ENCODE measurements at places on chromosomes 11 and 22.

GRCh38 chr11:3123305-3123704 is 41.8 kb downstream of the OSBPL5 start:
- no peak for DNase-seq

DNA sequence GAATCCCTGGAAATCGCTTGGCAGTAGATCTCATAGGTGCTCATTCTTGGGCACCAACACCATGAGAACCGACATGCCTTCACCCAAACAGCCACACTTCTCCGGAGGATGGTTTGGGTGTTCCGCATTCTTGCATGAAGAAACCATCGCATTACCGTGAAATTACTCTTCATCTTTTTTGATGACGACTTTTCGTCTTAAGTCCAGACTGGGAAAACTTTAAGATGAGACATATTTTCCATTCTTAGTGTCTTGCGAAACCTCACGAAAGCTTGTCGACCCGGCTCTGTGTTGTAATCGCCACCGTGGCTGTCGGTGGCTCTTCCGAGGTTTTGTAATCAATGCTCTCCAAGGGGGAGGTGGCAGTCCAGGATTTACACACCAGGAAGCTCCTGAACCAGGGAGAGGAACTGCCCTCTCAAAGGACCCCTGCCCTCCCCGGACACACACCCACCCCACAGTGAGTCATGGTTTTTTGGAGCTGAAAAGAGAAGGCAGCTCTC is 1.7 kb downstream of the TOM1 start:
- no peak for DNase-seq

DNA sequence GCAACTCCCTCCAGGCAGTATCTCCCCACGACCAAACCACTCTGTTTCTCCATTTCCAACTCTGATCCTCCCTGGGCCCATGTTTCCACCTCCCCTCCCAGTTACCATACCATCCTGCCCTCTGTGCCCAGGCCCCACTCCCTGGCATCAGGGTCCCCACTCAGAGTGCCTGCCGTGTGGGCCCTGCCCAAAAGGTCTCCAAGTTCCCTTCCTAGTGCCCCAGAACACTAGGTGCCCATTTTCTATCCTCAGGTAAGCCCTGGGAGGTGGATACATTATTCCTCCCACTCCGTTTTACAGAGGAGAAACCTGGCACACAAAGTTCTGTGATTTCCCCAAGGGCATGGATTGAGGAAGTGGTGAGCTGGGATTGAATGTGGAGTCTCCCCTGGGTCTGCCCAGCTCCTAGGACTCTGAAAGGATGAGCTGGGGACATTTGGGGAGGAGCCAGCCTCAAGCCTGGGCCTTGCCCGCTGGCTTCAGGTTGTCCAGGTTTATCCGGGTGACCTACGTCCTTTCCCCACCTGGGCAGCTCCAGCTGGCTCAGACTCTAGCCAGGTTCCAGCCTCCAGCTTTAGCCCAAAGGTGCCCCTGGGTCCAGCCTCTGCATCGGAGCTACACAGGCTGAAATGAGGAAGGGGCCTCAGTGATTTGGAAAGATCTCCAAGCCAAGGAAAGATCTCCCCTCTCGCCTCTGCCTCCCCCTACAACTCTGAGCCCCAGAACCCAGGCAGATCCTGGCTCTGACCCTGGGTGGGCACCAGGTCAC is 2.2 kb upstream of the GSTT4 start:
- no peak for DNase-seq

DNA sequence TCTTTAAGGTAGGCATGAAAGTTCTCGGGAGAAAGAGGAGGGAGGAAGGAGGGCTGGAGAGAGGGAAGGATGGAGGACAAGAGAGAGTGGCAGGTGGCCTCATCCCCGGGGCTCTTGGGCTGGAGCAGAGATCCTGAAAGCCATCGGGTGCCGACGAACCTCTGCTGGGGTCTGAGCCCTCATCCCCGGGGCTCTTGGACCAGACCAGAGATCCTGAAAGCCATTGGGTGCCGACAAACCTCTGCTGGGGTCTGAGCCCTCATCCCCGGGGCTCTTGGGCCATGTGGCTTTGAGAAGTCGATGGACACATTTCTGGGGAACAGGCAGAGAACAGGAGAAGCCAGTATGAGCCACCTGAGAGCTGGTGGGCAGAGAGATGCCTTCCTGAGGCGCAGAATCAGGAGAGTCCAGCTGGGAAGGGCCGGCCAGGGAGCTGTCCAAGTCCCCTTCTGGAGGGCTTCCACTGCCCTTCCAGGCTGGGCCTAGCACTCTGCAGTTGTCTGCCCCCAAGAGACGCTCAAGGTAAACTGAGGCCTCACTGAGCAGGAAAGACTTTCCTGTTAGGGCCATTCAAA is 1398.1 kb downstream of the BRD1 start:
- DNase-seq = no peak

DNA sequence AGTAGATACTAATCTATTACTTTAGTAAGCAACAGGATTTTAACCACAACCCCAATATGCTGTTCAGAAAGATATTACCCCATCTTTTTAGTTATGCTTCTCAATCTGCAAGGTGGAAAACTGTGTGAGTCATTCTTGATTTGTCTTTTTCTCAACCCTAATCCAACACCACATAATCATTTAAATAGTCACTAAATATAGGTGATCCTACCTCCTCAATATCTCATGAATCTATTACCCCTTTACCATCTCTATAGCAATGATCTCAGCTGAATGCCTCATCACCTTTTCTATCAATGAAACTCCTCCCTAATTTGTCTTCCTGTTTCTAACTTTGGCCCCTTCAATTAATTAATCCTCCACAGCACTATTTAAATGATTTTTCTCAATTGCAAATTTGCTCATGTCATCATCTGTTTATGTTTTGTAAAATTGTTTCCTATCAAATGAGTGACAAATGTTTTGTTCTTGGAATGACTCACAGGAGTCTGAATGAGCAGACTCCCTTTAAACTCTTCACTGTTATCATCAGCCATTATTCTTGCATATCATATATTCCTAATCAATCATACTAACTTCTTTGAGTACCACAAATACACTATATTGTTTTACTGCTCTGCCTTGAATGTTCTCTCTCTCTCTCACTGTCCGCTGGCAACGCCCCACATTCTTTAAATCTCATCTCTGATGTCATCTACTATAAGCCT is 26.1 kb downstream of the SNX19 start:
- DNase-seq = no peak

DNA sequence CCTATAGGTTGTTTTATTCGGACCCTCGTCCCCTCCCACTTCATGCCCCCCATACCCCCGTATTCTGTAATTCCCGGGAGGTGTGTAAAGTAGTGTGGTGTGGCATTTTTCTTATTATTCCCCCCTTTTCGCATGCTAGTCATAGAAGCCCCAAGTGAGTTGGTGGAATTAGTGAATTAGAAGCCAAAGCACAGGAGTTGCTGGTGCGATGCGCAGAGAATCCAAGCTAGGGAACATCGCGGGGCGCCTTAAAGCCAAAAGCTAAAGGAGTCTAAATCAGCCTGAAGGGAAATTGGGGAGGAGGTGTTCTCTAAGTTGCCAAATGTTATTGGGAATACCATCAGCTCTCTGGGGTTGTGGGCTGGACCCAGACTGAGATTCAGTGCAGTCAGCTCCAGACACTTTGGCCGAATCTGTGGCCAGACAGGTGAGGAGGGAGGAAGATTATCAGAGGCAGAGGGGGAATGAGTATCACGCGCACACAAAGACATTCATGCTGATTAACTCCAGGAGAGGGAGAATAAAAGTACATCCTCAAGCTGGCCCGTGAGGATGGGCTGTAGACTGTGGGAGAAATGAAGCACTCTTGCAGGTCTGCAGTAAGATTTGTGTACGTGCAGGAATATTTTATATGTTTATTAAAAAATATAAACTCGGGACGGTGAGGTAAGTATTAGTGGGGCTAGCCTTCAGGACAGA is 102.8 kb upstream of the HSD17B12 start:
- DNase-seq = no peak

- no peak for DNase-seq
Measured at GRCh38 chr11:17651061-17651460, 68.3 kb upstream of the MYOD1 start.

- DNase-seq = no peak
Measured at GRCh38 chr11:113435190-113435968, 39.8 kb downstream of the DRD2 start.

- no peak for DNase-seq
Measured at GRCh38 chr11:92812841-92813240, 156.6 kb upstream of the MTNR1B start.

DNA sequence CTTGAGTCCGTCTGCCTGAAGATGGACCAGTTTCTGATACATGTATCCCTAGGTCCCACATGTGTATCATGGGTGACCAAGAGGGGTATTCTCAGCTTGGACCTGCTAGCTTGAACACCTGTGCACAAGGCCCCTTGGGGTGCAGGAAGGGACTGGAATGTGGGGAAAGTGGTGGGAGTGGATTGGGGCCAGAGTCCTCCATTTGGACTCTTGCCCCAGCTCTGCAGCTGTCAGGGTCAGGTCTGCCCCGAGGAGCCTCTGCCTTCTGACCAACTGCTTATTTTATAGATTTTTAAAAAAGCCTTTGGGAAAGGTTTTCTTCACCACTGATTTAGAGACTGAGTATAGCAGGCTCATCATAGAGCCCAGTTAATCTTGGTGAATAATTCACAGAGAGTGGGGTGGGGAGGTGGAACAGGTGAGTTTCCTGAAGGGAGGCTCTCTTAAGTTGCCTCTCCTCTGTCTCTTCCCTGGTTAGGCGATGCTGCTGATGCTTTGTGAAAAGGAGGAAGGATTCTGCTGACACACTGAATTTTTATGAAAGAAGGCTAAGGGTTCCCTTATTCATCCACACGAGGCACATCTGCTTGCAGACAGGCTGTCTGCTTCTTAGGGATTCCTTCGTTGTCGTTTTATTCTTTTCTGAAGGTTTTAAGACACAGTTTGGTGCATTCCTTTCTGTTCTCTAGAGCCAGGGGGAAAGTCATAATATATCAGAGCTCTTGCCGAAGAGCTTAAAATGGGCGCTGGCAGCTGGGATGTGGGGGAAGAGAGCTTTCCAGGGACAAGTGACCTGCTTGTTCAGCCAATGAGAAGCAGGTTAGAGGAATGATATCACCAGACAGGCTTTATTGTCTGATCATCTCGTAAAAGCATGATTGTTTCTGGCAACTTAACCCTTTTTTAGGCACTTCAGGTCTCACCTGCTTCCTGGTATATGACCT is 19.9 kb downstream of the TRIM44 start:
- no peak for DNase-seq

DNA sequence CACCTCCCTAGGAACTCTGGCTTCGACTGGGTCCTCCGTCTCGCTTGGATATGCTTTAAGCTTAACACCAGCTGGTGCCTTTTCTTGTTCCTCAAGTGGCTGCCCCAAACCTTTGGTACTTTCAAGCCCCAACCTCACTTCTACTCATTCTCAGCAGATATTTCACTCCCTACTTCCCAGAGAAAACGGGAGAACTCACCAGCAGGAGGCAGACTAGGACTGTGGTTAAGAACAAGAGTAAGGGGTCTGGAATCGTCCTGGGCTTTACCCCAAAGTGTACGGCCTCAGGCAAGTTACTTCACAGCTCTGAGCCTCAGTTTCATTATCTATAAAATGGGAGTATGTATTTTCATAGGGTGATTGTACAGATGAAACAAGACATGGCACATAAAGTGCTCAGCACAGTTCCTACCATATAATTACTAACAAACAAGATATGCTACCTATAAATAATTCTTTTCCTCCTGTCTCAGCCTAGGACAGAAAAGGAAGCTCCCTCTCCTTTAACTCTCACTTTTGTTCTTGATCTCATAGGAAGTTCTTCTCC is 37.8 kb downstream of the PAMR1 start:
- DNase-seq = no peak

GRCh38 chr22:38729946-38730345 is 24.2 kb downstream of the GTPBP1 start:
- DNase-seq = no peak

- peak; percentile 62 for DNase-seq
Measured at GRCh38 chr11:62539238-62539925, 7.2 kb downstream of the AHNAK start.

- DNase-seq = no peak
Measured at GRCh38 chr22:50726643-50727340, 11.2 kb upstream of the ACR start.

- DNase-seq = no peak
Measured at GRCh38 chr11:74297484-74297883, 14.0 kb downstream of the P4HA3 start.

- DNase-seq = no peak
Measured at GRCh38 chr11:1336836-1337646, 27.6 kb upstream of the TOLLIP start.

GRCh38 chr11:119743006-119743405 is 14.0 kb upstream of the NECTIN1 start:
- DNase-seq = no peak

GRCh38 chr22:45664136-45664646 is 7.4 kb upstream of the ATXN10 start:
- DNase-seq = no peak

DNA sequence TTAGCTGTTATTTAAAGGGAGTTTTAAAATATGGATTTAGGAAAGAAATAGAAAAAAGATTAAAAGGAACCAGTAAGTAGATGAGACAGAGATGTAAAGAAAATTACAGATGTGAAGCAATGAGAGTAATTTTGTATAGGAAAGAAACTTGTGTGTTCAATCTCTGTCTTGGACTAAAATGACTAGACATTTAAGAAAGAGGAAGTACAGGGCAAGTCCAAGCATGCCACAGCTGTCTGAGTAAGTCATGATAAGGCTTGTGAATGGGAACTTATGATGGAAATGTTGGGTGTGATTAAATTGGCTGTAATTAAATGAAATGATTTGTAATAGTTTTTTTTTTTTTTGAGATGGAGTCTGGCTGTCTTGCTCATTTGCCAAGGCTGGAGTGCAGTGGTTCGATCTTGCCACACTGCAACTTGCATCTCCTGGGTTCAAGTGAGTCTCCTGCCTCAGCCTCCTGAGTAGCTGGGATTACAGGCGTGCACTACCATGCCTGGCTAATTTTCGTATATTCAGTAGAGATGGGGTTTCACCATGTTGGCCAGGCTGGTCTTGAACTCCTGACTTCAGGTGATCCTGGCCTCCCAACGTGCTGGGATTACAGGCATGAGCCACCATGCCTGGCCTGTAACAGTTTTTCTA is 5.9 kb upstream of the ACY3 start:
- no peak for DNase-seq

DNA sequence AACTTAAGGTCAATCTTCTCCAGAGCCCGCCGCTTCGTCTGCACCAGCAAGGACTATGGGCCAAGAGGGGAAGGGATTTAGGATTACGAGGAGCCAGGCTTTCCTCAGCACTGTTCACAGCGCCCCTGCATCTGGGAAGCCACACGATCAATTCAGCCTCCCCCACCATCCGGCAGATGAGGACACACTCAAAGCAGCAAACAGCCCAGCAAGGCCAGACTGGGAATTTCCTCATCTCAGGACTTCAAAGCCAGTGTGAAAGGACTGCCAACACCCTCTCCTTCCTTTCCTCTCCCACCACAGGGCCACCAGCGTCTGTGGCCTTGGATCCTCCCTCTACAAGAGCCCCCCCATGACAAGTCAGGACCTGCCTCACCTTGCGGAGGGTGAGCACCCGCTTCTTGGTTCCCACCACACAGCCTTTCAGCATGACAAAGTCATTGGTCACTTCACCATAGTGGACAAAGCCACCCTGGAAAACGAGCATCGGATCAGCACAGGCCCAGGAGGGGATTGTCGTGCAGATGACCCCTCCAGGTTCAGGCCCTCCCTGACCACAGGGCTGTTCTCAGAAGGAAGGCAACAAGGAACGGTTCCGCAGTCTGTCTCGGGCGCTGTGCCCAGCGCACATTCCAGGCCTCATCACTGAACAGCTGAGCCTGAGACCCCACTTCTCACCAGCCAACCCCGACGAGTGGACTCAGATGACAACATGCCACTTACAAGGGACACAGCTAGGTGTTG is 6.0 kb downstream of the RPL3 start:
- no peak for DNase-seq

All from activated CD8-positive, alpha-beta memory T cell treated with anti-CD3 and anti-CD28 coated beads, Interleukin-2, amount 10 ng/mL, durations not matched to agents 7 days and 5 days (primary cell).